RWPE2 (cell line): ENCODE measurements at places on chromosomes 11 and 22.

DNA sequence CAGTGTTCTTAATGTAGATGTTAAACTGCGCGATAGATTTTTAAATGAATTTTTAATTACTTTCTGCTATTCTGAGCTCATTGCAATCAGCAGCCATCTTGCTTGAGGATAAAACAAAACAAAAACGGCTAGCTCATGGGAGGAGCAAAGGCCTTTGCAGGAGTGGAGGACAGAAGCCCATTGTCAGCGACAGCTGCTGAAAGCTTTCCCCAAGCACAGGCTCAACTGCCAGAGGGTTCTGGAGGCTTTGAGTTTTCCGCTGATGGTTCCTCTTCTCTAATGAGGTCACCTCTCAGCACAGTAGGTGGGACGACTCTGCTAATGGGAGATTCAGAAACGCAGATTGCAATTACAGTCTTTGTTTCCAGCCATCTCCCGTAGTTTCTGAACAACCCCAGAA lies 167.1 kb upstream of the TTC12 start:
- DNase-seq: no peak

DNA sequence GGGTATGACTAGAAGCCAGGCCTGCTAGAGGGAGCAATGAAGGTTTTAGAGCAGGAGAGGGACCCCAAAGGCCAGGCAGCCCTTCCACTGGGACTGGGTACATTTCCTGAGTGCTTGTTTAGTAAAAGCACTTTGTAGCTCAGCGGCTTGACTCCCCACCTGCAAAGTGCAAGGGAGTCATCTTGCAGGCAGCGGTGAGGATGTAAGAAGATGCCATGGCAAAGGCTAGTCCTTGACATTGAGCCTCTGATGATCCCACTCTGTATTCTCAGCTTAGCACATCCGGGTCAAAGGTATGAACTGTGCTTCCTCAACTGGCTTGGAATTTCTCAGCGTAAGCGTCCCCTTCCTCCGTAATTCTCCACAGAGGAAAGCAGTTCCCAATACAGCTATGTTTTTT lies 3.1 kb upstream of the UBE2L3 start:
- DNase-seq: no peak

DNA sequence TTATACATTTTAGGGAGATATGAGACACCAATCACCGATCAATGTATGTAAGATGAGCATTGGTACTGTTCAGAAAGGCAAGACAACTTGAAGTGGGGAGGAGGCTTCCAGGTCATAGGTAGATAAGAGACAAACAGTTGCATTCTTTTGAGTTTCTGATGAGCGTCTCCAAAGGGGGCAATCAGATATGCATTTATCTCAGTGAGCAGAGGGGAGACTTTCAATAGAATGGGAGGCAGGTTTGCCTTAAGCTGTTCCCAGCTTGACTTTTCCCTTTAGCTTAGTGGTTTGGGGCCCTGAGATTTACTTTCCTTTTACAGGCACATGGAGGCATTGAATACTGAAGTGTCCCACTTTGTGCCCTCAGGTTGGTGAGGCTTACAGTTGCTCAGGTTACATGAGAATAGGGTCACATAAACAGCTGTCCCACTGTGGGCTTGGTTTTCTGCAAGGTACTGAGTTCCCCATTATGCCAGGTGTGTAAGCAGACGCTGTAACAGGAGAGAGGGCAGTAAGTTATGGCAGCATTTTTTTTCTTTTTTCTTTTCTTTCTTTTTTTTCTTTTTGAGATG lies 129.8 kb upstream of the SERPIND1 start:
- no peak for DNase-seq

GRCh38 chr11:2990617-2991451 lies 1.3 kb downstream of the NAP1L4 start:
- no peak for DNase-seq

DNA sequence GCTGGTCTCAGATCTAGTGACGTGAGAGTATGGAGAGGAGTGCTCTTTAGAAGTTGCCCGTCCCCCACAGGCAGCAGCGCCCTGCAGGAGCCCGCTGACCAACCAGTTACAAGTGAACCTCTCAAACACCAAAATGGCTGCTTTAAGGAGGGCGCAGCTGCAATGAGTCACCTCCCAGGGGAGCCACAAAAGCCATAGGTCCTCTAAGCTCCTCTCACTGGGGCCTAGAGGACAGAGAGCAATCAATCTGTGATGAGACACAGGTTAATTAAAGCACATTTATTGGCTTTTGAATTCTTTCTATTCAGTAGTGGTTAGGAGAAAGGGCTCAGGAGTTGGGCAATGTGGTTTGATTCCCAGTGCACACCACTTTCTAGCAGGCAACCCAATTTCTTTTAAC lies 15.5 kb upstream of the RAPSN start:
- DNase-seq: no peak

DNA sequence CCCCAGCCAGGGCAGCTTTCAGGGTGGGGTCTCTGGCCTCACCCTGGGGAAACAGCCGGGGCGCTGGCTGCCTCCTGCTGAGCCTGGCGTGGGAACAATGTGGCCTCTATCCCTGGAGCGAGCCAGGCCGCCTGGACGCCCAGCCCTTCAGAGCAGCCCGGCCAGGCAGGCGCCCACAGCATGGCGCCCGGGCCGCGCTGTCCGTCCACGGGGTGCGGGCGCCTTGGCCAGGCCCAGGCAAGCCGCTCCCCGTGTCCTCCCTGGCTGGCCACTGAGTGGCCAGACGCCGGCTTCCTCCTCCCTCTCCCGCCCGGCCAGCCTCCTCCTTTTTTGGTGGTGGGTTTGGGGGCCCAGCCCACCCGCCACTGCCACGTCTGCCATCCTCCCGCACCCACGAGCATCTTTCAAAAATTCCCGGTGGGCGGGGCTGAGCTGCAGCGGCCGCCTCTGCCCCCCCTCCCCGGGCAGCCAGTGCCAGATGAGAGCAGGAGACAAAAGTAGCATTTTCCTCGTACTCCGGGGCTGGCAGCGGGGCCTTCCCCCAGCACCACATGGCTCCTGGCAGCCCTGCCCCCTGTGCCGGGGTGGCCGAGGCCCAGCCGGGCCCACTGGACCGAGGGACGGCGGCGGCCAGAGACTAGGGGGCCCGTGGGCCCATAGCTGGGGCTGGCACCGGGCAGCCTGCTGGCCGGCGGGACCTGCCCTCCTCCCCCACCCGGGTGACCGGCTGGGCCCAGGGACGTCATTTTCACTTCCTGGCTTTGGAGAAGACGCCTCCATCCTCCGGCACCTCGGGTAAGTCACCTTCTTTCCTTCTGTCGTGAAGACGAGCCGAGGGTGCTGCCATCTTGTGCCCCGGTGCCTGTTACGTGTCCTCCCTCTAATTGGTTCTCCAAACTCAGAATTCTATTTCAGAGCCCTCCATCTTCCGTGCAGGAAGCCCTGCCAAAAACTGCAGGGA lies 70.2 kb upstream of the PPARA start:
- DNase-seq: peak; percentile 92

- DNase-seq: no peak
Measured at GRCh38 chr22:31120230-31120629, 2.5 kb upstream of the INPP5J start.

DNA sequence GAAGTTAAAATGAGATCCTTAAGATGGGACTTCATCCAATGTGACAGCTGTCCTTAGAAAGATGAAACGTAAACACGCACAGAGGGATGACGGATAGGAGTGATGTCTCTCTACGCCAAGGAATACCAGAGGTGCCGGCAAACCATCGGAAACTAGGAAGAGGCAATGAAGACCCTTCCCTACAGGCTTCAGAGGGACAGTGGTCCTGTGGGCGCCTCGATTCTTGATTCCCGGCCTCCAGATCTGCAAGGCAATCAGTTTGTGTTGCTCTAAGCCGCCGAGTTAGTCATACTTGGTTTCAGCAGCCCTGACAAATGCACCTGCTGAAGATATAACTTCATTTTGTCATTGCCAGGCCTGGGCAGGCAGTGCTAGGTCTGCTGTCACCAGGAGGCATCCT lies 1455.1 kb downstream of the TBC1D22A start:
- DNase-seq: no peak

- no peak for DNase-seq
Measured at GRCh38 chr11:46298699-46299433, 21.4 kb downstream of the CREB3L1 start.
